Neural crest cell (in vitro differentiated cells): ENCODE measurements at places on chromosomes 4 and X.

DNA sequence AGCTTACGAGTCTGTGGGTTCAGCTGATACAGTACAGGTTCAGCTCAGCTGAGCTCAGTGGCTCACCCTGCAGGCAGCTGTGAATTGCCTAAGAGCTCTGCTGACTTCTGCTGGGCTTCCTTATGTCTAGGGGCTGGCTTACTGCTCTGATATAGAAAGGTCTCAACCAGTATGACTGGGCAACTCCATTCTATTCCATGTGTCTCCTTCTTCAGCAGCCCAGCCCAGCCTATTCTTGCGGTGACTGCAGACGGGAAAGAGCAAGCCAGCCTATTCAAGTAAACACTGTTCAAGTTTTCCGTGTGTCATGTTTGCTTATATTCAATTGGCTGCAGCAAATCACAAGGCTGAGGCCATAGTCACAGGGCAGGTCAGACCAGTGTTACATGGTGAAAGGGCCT lies 615.4 kb upstream of the ZFP42 start:
- no peak for DNase-seq

DNA sequence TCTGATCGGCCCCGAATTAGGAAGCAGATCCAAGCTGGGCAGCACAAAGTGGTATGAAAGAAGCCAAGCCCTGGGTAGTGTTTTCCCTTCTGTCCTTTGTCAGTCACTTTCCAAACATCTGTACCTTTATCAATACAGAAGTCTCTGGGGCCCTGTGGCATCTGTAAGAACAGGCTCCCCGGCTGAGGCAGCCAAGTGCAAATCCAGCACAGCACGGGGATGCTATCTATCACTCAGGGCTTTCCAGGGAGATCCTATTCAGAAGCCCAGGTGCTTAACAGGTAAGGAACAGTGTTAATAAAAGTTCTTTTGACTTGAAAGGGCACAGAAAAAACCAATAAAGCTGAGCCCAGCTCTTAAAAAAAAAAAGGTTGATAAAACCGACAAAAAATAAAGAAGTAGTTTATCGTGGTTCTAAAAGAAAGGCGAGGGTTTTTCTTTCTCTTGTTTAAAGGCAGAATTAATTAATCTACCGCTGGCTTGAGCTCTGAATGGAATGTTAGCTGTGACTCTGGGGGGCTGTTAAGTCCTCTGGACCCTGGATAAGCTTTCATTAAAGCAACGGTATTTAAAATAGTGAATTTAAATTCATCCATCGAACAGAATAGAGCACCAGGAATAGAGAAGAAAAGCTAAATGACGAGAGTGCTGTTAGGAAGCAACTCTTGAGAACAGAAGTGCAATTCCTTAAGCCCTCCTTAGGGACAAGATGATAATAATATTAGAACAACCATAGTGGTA lies 119.1 kb upstream of the GATB start:
- DNase-seq, result no peak

GRCh38 chr4:107153956-107154355 lies 117.8 kb upstream of the DKK2 start:
- DNase-seq, result no peak

DNA sequence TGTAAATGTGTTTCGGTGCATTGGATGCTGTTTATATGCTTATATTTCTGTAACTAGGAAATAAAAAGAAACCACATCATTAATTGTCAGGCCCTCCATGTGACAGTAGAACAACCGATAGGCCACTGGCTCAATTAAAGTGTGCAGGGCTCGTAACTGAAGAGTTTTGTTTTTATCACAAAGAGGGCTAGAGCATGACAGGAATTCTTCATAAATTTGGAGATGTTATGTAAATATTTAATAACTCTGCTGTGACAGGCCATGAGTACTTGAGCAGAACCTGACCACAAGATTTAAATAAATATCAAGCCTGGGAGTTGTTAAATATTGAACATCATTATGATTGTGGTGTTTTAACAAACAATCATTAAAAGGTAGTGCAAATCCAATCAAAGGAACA lies 55.9 kb downstream of the MID1 start:
- DNase-seq, result no peak

DNA sequence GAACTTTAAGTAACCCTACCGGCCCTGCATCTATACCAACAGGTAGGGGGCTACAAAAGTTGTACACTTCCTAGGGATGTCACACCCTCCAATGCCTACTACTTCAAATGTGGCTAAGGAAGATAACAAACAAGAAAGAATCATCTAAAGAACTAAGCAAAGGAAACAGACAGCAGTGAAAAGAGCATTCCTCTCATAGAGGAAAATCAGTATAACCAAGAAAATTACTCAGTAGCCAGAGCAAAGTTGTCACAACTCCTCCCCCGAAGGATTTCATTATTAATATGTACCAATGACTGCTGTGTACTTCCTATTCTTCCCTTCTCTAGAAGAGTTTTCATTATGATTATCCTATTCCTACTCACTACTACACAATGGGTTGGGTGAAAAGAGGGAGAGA lies 12.6 kb downstream of the ANKRD17 start:
- no peak for DNase-seq

DNA sequence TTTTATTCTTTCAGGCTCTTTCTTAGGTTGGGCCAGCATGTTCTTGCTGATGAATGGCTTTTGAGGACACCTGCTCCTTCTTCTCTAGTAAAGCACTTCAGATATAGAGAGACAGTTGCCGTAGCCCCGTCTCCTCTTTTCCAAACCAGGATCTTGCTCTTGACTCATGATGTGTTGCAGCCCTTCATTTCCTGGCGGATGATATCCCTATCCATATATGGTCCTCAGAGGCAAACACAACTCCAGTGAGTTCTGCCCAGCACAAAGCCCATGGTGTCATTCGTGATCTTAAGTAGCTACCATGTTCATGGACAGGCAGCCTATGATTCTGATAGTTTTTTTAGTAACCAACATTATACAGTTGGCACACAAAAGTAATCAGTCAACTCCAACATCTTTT lies 59.8 kb upstream of the ACSL1 start:
- no peak for DNase-seq

DNA sequence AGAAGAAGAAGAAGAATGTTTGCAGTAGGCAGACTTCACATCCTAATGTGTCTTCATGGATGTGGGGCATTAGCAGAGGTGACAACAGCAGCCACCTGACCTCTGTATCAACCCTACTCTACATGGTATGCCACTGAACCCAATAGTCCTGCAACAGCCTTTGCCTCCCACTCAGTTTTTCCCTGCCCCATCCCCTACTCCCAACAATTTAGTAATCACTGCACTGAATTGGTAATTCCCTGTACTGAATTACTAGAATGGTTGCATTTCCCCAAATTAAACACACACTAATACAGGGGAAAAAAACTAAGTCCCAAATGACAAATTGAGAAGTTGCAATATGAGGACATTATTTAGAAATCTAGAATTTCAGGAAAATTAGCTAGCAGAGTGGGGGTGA lies 31.4 kb upstream of the FAM241A start:
- DNase-seq, result no peak
